Skeletal muscle cell (primary cell): ENCODE measurements at places on chromosomes 2 and 18.

DNA sequence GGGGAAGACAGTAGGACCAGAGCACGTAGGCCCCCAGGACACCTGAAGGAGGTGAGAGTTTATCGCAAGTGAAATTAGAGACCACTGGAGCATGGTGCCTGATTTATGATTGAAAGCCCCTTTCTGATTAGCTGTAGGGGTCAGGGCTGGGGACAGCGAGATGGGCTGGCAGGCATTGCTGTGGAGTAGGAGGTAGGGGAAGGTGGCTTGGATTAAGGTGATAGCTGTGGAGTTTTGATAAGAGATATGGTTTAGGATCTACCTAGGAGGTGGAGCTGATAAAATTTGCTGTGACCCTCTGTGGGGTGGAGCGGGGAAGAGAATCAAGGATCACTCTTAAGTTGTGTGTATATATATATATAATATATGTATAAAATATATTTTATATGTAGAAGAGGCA, 157.5 kb downstream of the CD8B2 start:
- no peak for DNase-seq

DNA sequence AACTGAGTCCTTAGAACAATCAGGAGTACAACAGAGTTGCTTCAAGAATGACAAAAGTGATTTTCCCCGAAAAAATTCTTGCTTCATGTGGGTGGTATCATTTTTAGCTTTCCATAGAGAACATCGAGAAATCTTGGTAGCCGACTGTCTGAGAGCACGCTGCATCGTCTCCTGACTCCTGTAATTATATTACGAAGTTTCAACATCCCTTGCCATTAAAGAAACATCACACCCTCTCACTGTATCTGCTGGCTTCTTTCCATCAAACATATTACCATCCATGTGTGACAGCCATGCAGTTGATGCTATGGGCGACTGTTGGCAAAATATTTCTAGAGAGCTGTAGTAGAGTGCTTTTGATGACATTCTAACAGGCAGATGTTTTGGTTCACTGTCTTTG, 311.2 kb downstream of the CMPK2 start:
- no peak for DNase-seq

DNA sequence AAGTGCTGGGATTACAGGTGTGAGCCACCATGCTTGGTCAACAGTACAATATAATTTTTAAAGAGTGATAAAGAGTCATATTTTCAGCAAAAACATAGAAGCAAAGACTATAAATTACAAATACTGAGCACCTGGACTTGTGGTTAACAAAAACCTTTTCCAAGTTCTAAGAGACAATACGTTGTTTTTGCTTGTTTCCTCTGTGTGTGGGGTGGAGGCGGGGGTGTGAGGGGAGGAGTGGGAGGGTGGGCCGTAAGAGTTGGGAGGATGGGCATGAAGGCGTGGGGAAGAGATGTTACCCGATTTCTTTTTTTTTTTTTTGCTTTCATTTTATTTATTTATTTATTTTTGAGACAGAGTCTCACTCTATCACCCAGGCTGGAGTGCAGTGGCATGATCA, 78.0 kb upstream of the WIPF1 start:
- DNase-seq, result no peak

GRCh38 chr2:68251855-68252399, 405 bp downstream of the PPP3R1 start:
- DNase-seq, result no peak

DNA sequence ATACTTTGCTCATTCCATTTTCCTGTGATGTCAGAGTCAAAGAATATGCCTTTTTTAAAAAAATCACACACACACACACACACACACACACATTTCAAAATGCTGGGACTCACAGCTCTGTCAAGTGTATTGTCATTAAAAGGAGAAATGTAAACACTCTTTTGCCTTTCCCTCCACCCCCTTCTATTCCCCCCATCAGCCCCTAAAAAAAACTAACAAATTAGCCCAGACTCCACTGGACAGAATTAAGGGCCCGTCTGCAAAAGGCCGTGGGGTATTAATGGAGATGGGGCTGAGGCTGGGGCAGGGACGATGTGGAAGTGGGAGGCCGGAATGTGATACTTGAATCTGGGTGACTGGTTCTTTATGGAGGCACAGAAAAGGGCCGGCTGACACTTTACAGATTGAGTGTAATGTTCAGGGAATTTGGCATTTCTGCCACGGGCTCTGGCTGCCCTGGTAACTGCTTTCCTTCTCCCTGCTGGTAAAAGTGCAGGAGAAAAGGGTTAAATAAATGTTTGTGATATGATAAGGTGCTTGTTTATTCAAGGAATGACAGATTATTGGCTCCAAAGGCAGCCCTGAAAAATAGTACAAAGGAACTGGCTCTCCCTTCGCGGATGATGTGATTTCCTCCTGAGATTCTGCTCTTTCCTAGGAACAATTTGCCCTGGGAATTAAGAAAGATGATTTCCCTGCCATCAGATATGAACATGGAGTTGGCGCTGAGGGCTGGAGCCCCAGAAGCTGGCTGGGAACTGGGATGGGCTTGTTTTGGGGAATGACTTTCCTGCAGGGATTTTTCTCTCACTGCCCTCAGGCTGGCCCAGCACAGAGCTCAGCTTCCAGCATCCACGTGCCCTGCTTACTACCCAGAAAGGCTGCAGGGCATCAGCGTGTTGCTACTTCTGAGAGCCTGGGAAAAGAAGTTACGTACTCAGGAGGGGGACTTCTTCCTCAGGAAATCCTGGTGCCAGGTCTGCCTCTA, 52.8 kb upstream of the CTAGE1 start:
- no peak for DNase-seq

DNA sequence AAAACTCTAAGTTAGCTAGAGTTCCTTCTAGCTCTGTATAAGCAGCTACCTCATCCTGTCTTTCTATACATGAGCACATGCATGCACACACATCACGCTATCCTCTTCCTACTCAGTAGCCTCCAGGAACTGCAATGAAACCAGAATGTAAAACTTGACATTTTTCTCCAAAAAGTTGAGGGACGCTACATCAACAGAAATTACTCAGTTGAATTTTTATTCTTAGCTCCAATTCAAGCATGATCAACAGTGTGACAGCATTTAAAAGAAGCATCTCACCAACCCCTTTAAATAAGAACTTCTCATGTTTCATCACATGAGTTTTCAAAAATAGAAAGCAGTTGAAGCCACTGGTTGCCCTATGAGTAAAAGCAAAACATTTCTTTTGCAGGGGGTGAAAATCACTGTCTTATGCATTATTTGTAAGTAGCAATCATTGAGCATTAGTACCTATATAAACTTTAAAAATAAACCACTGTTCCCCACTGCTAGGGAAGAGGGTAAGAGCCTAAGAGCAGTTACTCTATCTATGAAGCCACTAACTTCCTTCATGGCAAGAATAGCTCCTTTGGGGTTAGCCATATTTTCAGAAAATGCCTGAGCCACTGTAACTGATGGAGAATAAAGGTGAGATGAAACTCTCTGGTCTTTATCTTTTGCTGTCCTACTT, 77.9 kb upstream of the ARL5A start:
- DNase-seq, result no peak

- no peak for DNase-seq
These were observed 46.6 kb downstream of the KCMF1 start for GRCh38 chr2:85017411-85018048.

DNA sequence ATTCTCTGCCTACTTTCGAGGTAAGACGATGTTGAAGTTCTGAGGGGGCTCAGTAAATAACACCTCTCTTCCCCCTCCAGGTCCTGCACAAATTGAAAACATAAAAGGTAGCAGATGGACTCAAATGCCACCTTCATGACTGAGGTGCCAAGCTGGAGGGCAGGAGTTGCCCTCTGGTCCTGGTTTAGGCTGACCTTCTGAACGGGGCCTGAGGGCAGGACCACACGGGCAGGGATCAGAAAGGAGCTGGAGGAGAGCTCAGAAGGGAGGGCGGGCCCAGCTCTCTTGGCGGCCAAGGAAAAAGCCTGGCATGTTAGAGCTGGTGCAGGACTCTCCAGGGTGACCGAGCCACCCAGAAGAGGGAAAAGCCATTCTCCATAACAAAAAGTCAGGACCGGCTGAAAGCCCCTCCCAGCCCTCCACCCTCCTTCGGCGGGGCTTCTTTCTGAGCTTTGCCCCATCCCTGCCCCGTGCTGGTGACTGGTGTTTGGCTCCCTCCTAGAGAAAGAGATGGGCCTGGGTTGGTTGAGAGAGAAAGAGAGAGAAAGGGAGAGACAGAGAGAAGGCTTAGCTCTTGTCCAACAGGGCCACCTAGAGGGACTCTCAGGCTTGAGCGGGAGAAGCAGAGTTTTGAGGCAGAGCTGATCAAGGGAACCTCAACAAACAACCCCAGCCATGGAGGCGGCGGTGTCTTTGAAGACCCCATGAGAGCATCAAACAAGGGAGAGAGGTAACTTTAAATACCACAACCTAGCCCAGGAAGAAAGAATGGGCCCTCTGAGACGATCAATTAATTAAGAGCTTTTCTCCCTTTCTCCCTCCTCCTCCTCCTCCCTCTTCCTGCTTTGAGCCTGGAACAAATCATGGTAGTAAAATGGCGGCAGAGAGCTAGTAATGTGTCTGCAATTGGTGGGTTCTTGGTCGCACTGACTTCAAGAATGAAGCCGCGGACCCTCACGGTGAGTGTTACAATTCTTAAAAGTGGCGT, 50.8 kb downstream of the WIPF1 start:
- peak; percentile 11 for DNase-seq

DNA sequence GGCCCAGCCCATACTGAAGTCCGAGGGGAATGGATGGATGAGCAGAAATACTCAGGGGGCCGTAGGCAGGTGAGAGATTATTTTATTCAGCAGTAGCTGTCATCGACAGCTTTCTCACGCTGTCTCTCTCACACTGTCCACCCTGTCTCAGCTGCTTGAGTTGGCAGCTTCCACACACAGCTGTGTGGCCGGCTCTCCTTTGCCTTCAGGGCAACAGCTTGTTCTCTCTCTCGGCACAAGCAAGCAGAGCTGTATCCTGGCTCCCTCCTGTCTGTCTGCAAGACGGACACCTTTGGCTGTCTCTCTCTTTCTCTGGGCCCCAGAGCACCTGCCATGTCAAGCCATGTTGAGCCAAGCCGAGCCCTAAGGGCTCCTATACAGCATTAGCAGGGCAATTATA, 9.8 kb upstream of the PAPOLG start:
- DNase-seq, result peak; percentile 14

- DNase-seq, result no peak
These were observed 827.6 kb downstream of the RNF144A start for GRCh38 chr2:7744827-7745226.

DNA sequence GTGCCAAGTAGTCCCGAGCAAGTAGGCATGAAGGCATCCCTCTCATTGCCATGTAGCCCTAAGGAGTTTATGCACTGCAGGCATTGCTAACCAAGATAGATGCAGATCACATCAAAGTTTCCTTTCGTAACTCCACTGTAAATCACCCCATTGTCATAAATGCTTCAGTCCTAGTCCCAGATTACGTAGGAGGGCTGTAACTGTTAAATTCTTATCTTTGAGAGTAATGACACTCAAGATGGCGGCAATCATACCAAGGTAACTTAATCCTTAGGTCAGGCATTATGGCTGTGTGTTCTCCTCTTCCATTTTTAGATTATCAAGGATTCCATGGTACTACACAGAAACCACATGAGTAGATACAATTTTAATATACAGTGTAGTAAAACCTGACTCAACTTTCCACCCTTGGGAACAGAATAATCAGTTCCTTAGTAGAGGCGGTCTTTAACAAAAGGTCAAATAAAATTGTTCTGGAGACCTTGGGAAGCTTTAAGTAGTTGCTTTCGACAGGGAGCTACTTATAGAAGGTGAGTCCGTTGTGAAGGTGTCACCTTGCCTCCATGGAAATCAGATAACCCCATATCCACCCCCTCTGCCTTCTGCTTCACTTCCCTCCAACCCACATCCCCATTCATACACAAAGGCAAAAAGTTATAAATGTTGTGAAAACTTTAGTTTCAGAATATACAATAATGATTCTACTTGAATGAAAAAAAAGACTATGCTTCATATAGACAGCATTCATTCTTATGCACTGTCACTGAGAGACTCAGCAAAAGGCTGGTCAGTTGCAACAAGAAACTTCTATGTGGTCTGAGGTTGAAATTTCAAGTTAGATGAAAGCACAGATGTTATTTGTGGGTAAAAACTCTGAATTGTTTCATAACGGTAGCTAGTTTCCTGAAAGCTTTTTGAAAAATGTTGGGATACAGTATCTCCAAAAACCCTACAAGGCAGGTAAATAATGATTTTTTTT, 64.8 kb upstream of the GALNT5 start:
- DNase-seq, result no peak

DNA sequence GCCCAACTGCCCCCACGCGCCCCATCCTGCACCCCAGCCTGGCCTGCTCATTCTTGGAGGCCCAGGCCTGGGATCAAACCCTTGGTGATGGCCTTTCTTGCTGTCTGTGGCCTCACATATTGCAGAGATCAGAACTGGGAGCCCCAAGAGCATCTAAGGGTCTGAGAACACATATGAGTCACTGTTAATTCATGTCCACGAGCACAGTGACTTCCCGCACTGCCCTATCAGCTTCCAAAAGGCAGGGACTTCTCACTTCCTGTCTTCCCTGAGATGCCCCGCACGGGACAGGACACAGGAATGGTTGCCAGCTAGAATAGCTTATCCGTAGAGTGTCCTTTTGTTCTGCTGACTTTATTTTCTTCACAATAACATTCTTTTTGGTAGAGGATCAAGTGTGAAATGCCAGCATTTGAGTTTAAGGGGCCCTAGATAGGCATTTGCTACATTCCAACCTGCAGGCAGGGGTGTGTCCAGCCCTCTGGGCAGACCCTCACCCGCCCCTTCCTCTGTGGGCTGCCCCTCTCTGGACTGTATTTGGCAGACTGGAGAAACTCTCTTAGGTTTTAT, 21.1 kb upstream of the CELF4 start:
- DNase-seq, result no peak

DNA sequence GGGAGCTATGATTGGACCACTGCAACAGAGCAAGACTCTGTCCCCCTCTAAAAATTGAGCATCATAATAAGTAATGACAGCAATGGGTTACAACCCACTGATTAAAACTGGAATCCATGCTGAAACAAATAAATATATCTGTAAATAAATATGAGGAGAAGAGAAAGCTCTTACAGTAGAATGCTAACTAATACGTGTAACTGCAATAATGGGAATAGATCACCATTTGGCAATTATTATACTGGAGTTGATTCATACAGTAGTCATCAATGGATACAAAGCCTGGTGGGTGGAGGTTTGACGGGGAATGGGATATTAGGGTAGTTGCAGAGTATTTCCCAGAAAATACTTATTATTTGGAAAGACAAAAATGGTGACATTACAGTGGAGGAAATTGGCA, 6.1 kb upstream of the INO80B start:
- DNase-seq, result no peak

GRCh38 chr18:55317324-55317723, 270.7 kb downstream of the TCF4 start:
- DNase-seq, result no peak

DNA sequence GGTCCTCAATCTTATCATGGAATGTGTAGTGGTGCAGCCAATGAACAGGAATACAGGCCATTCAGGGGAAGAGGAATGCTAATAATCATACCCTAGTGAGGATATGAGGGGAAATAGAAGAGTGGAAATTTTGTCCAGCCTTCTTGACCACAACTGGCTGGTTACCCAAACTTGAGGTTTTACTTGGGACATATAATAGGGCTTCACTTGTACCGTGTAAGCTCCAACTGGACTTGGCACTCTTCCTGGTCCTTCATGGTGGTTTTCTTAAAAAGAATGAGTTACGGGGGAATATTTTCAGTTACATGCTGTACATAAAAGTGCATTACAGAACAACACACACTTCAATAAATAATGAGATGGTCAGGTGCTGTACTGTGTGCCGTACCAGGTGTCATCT, 234.9 kb upstream of the RASGRP3 start:
- DNase-seq, result no peak
